DND-41 (cell line): ENCODE measurements at places on chromosomes 6 and 20.

GRCh38 chr6:143969077-143969476 is 39.0 kb downstream of the PLAGL1 start:
- DNase-seq = peak; percentile 4

- peak; percentile 67 for DNase-seq
Observed at GRCh38 chr6:36727505-36728021, 29.9 kb downstream of the RAB44 start.

- no peak for DNase-seq
Observed at GRCh38 chr20:60765821-60766403, 486.1 kb upstream of the CDH4 start.

GRCh38 chr6:81981812-81982211 is 229.3 kb upstream of the TENT5A start:
- DNase-seq = no peak

GRCh38 chr6:67467341-67467740 is 1167.7 kb upstream of the ADGRB3 start:
- no peak for DNase-seq

- no peak for DNase-seq
Observed at GRCh38 chr20:20037960-20038359, 14.3 kb downstream of the CRNKL1 start.
